GOT3 (cell line): ENCODE measurements at places on chromosomes 16 and 17.

DNA sequence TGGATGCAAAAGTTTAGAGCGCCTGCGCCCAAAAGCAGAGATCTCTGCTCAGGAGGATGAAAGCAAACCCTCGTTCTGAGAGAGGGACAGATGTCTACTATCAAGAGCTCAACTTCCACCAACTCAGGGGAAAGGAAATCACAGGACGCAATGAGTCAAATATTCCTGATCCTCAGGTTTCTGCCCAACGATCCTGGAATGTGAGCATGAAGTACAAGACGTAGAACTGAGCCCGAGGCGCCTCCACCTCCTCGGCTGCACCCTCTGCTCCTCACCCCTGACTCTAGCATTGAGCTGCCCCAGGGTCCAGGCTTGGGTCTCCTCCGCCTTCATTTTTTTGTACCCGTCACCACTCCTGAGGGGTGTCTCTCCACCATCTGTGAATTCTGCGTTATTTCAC is 15.4 kb downstream of the IFT140 start:
- no peak for DNase-seq

GRCh38 chr17:49545806-49546545 is 29.7 kb upstream of the NXPH3 start:
- DNase-seq: no peak

- DNase-seq: no peak
Observed at GRCh38 chr16:81693041-81693743, 85.9 kb upstream of the PLCG2 start.

GRCh38 chr17:42120161-42120769 is 902 bp downstream of the KAT2A start:
- DNase-seq: no peak

DNA sequence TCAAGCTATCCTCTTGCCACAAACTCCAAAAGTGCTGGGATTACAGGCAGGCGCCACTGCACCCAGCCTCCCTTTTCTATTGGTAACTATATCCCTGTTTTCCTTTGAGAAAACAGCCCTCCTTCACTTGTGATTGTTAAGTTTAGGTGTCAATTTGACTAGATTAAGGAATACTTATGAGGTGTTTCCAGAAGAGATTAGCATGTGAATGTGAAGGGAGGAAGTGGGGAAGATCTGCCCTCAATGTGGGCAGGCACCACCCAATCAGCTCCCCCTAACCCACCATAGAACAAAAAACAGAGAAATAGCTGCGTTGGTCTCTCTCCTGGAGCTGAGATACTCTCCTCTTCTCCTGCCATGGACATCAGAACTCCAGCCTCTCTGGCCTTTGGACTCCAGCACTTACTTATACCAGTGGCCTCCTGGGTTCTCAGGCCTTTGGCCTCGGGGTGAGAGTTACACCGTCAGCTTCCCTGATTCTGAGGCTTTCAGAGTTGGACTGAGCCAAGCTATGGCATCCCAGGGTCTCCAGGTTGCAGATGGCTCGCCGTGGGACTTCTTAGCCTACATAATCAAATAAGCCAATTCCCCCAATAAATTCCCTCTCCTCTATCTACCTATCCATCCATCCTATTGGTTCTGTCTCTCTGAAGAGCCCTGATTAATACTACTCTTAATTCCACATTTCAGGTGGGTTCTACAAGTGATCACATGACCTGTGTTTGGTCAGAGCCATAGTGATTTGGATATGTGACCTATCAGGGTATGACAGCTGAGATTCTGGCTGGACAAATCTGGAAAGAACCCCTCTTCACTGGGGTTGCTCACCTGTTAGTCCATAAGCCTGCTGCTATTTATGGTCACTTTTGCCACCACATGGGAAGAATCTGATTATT is 12.0 kb upstream of the STAT3 start:
- no peak for DNase-seq

GRCh38 chr17:79160980-79161636 is 86.5 kb downstream of the ENGASE start:
- DNase-seq: no peak

DNA sequence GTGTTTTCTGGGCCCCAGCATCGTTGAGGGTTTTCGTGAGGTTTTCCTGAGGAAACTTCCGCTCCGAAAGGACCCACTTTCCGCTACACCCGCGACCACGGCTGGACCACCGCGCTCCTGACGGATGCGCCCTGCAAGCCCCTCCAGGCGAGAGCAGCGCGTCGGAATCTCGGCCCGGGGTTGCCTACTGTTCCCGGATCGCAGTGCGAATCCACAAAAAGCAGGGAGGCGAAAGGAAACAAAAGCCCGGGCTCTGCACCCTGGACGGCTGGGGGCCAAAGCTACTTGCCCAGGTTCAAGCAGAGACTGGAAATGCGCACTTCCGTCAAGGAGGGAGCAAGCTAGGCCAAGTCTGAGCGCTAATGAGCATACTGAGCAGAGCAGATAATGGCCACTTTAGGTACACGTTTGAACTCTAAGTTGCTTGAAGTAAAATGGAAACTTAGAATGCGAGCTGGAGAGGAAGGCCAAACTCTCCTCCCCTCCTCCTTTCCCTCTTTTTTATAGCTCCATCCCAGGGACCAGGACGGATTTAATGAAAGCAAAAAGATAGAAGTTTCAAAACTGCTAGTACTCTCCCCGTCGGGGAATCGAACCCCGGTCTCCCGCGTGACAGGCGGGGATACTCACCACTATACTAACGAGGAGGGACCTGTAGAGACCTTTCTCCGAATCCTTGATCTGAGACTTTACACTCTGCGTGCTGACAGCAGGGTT is 11.4 kb upstream of the AURKB start:
- peak; percentile 70 for DNase-seq

DNA sequence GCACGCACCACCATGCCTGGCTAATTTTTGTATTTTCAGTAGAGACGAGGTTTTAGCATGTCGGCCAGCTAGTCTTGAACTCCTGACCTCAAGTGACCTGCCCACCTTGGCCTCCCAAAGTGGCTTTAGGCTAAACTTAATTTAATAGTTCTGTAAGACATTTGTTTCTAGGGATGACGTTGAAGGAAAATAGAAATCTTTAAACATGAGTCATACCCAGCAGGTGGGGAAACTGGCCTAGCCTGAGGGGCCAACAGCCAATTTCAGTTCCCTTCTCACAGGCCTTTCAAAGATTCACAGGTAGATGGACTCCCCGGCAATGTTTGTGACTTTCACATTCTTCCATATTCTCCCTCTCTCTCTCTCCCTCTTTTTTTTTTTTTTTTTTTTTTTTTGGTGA is 18.1 kb upstream of the ITPRIPL2 start:
- DNase-seq: no peak

GRCh38 chr16:60180609-60181008 is 1446.5 kb upstream of the GOT2 start:
- no peak for DNase-seq

GRCh38 chr17:57466521-57466920 is 210.2 kb downstream of the MSI2 start:
- no peak for DNase-seq

- DNase-seq: no peak
Observed at GRCh38 chr16:9134739-9135138, 43.3 kb downstream of the HAPSTR1 start.

GRCh38 chr17:1294157-1294717 is 14.8 kb downstream of the TRARG1 start:
- no peak for DNase-seq

DNA sequence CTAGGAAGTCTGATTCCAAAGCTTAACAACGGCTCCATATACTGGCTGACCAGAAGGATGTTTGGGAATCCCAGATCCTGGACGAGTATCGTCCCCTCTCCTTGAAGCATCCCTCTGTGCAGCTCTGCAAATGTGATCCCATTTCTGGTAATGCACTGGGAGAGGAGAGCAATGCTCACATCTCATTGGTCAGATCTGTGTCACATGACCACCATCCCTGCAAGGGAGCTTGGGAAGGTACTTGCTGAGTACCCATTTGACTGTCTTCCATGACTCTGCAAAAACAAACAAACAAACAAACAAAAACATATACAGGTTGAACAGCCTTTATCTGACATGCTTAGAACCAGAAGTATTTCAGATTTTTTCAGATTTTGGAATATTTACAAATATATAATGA is 41.9 kb upstream of the KDM8 start:
- DNase-seq: no peak

DNA sequence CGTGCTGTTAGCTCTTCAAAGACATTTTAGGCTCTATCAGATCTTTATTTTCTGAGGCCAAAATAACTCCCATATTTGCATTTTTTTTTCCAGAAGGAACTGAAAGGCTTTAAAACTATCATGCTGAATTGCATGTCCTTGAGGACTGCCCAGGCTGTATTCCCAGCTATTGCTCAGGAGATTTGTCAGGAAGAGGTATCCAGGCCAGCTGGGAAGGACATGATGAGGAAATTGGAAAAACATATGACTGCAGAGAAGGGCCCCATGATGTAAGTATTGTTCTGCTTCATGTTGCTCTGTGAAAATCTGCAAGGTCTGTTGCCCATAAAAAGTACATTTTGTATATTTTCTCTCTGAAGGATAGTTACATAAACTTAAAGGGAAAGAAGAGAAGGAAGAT is 5.7 kb downstream of the CDC6 start:
- no peak for DNase-seq

DNA sequence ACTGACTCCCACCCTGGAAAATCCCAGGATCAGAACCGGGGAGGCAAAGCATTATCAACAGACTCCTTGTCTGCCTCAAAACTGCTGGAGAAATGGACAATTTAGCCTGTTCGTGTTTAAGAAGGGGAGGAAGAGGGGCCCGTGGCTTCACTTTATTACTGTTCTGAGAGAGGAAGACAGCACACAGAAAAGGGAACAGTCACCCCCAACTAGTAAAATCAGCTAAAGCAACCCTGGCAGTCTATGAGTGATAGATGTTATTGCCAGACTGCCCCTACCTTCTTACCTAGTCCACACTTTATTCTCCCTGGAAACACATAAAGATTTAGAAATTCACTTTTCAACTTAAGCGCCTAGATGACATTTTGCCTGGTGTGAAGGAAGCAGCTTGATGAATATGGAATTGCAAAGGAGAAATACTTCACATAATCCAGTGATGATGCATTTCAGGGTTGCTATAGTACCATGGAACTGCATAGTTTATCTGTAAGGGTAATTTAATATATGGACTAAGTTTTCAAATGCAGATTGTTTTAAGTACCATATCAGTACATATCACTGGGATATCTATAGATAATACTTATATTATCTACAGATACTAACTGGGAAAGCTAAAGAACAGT is 36.9 kb upstream of the TRAP1 start:
- no peak for DNase-seq

- no peak for DNase-seq
Observed at GRCh38 chr17:50815400-50815799, 20.0 kb upstream of the WFIKKN2 start.

DNA sequence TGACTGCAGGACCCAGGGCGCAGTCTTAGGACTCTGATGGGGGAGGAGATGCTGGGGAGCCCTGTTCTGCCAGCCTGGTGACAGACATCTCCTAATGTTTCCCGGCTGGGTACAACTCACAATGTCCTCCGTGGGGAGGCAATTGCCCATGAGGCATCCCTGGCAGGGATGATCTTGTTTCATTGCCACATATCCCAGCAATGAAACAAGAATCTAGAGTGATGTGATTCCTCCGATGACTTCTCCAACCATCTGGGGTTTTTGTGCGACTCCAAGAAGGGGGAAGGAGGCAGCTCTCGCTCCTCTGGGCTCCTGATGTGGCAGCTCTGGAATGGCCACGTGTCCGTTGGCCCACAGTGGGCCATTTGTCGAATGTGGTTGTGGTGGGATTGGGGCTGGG is 255.8 kb downstream of the SEC14L1 start:
- DNase-seq: no peak

- no peak for DNase-seq
Observed at GRCh38 chr17:47717261-47717697, 15.8 kb upstream of the TBX21 start.

- DNase-seq: no peak
Observed at GRCh38 chr17:77436481-77436880, 295.7 kb downstream of the SEC14L1 start.

DNA sequence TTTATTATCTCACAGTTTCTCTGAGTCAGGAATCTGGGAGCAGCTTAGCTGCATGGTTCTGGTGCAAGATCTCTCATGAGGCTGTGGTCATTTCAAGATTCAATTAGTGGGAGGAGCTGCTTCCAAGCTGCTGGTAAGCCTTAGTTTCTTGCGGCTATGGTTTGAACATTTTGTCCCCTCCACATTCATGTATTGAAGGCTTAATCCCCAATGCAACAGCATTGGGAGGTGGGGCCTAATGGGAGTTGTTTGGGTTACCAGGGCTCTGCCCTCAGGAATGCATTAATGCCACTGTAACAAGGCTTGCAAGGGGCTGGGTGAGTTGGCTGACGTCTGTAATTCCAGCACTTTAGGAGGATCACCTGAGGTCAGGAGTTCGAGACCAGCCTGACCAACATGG is 272.9 kb downstream of the UTP18 start:
- DNase-seq: no peak

DNA sequence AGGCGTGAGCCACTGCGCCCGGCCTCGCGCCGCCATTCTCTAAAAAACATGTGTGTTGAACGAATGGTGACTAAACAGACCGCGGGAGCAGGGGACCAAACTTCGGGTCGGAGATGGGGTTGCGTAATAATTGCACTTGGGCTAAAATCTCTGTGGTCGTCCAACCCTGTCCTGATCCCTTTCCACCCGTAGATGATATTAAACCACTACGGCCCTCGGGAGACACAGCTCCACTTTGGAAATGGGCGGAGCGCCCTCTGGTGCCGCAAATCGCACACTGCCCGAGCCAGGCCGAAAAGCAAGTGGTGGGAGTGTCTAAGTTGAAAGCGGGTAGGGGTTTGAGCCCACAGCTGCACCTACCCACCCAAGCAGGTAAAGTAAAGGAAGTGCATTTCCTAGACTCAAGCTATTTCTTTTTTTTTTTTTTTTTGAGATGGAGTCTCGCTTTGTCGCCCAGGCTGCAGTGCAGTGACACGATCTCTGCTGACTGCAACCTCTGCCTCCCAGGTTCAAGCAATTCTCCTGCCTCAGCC is 17.0 kb downstream of the CAVIN1 start:
- no peak for DNase-seq

DNA sequence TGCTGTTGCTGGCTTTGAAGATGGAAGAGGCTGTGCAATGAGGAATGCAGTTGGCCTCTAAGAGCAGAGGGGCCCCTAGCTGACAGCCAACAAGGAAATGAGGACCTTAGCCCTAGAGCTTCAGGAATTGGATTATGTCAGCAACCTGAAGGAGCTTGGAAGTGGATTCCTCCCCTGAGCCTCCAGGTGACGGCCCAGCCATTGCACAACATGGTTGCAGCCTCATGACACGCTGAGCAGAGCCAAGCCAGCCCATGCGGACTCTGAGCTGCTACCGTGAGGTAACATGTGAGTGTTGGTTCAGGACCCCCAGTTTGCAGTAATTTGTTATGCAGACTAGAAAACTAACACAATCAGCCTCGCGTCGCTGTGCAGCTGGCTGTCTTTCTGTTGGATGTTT is 20.2 kb downstream of the CCDC42 start:
- DNase-seq: no peak

DNA sequence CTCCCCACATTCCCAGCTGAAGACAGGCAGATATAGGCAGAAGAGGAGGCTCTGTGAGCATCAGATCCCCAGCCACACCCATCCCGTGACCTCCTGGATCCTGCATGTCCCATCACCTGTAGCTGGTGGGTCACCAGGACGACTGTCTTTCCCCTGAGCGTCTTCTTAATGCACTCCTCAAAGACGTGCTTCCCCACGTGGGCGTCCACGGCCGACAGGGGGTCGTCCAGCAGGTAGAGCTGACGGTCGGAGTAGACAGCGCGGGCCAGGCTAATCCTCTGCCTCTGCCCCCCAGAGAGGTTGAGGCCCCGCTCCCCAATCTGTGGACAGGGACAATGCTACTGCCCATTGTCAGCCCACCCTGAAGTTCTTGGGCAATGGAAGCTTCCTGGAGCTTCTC is 40.5 kb downstream of the ABCC12 start:
- no peak for DNase-seq
